Putamen (tissue), 1 donor: ENCODE measurements at places on chromosomes 3 and 15.

GRCh38 chr3:37700466-37701248 is 161.0 kb upstream of the CTDSPL start:
- DNase-seq: no peak

DNA sequence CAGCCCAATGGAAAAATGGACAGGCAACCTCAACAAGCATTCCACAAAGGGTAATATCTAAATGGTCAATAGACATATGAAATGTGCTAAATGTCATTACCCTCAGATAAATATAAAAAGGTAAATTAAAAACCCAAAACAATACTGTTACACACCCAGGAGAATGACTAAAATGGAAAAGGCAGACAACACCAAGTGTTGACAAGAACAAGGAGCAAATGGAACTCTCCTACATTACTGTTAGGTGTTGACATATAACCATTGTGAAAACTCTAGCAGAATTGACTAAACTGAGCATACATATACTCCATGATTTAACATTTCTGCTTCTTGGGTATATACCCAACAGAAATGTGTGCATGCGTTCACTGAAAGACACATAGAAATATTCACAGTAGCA is 25.3 kb upstream of the SLC6A11 start:
- DNase-seq: no peak

- DNase-seq: peak; percentile 61
These were observed at the start of gene CD276 for GRCh38 chr15:73683777-73684580. Gene CD276 (plus strand): TSS chr15:73684383. CDS start chr15:73699640, 15,257 bp downstream.

- no peak for DNase-seq
These were observed 20.2 kb upstream of the UTS2B start for GRCh38 chr3:191350396-191351090.

GRCh38 chr3:53346514-53346913 is 829 bp downstream of the DCP1A start:
- no peak for DNase-seq

- DNase-seq: no peak
These were observed 842 bp upstream of the U2SURP start for GRCh38 chr3:143000528-143000927.

GRCh38 chr3:150253622-150254021 is 154.5 kb upstream of the TSC22D2 start:
- DNase-seq: no peak

GRCh38 chr3:101195951-101196713 is 124.2 kb downstream of the IMPG2 start:
- no peak for DNase-seq

- no peak for DNase-seq
These were observed 314.7 kb downstream of the PYDC2 start for GRCh38 chr3:191775451-191776233.

- DNase-seq: no peak
These were observed 397.1 kb upstream of the KCNMB2 start for GRCh38 chr3:178139116-178139515.
